ENCODE measurements at places on chromosomes 4 and X. TPM values are rescaled to one million over a fixed set of nuclear protein-coding genes. Genes with fewer than 3 reads are reported as not detected.

Gene CXCL11
- total RNA-seq = not detected

Gene GPAT3
- not detected for total RNA-seq

Gene ABLIM2
- total RNA-seq = 9.4 TPM

Gene AKAP17A
- 12.2 TPM for total RNA-seq

Gene CISD2
- 50.5 TPM for total RNA-seq

Gene MAGEA11
- total RNA-seq = not detected

Gene GPRASP1
- 31.0 TPM for total RNA-seq

Gene SUPT20HL2
- not detected for total RNA-seq

Gene TMEM175
- total RNA-seq = 18.8 TPM

Gene S100P
- 0.41 TPM for total RNA-seq

Gene ARX
- 6.1 TPM for total RNA-seq

Gene CXCR3
- total RNA-seq = not detected

Gene RBMXL3
- total RNA-seq = not detected

Gene SYP
- total RNA-seq = 151 TPM

Gene SLITRK4
- 52.6 TPM for total RNA-seq

Gene OTUD6A
- total RNA-seq = not detected

Gene UGT2B28
- total RNA-seq = not detected

Gene MAGEA9
- not detected for total RNA-seq

Gene P2RY10
- 1.2 TPM for total RNA-seq

Gene TEX13A
- not detected for total RNA-seq

Gene AFP
- total RNA-seq = not detected

Gene MXRA5
- total RNA-seq = 0.82 TPM

Gene CFAP47
- 5.3 TPM for total RNA-seq

Gene ERVMER34-1
- 0.41 TPM for total RNA-seq

Gene SATL1
- total RNA-seq = 1.2 TPM

Gene PDGFRA
- total RNA-seq = 64.0 TPM

Gene GABRA4
- total RNA-seq = 24.5 TPM

Gene ATP10D
- total RNA-seq = 7.7 TPM

Gene CHIC2
- total RNA-seq = 49.7 TPM

Gene ZNF157
- 4.9 TPM for total RNA-seq

Gene LONRF3
- total RNA-seq = 1.6 TPM

Gene HELT
- total RNA-seq = not detected

Gene SPANXC
- total RNA-seq = not detected

Gene PDCL2
- total RNA-seq = not detected

Data from frontal cortex (tissue), 4 donors.